Esophagus squamous epithelium (tissue), 5 donors: ENCODE measurements at places on chromosomes 4 and X. TPM values are rescaled to one million over a fixed set of nuclear protein-coding genes. Genes with fewer than 3 reads are reported as not detected.

Gene SLC25A4
- total RNA-seq, result 12.4 TPM

Gene SSX4B
- not detected for total RNA-seq

Gene CD40LG
- 0.67 TPM for total RNA-seq

Gene L1CAM
- 0.35 TPM for total RNA-seq

DNA sequence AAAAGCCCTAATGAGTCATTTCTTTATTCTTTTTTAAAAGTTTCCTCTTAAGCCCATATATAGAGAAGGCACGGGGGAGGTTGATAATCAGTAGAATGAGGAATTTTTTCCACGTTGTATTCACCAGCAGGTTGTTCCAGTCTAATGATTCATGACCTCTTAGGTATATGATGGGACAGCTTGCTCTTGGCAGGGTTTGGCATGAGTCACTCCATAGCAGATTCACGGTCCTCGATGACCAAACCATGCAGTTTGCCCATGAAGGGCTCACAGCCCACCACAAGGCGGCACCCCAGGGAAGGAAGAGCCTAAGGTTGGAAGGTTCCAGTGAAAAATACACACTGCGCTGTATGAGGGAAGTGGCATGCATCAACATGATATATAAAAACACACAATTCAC, 623.8 kb upstream of the DIPK2B start:
- DNase-seq, result no peak

Gene SLC10A4
- not detected for total RNA-seq

- no peak for DNase-seq
Observed at GRCh38 chr4:85870298-85871083, 395.5 kb downstream of the ARHGAP24 start.

- DNase-seq, result no peak
Observed at GRCh38 chrX:151488677-151489076, 74.8 kb upstream of the PASD1 start.

Gene SYN1
- not detected for total RNA-seq

GRCh38 chr4:94455081-94455480, 3.3 kb downstream of the PDLIM5 start:
- no peak for DNase-seq

Gene SMIM10L2A
- 0.35 TPM for total RNA-seq

Gene CT45A10
- total RNA-seq, result not detected

Gene PLP1
- total RNA-seq, result 0.88 TPM

Gene STAP1
- total RNA-seq, result 1.7 TPM

GRCh38 chrX:134246282-134246681, 9.3 kb downstream of the CCDC160 start:
- DNase-seq, result no peak

GRCh38 chrX:31483336-31483735, 411.5 kb upstream of the FTHL17 start:
- no peak for DNase-seq

Gene S100G
- total RNA-seq, result not detected

Gene XAGE1A
- total RNA-seq, result not detected

Gene SORCS2
- total RNA-seq, result 1.1 TPM

DNA sequence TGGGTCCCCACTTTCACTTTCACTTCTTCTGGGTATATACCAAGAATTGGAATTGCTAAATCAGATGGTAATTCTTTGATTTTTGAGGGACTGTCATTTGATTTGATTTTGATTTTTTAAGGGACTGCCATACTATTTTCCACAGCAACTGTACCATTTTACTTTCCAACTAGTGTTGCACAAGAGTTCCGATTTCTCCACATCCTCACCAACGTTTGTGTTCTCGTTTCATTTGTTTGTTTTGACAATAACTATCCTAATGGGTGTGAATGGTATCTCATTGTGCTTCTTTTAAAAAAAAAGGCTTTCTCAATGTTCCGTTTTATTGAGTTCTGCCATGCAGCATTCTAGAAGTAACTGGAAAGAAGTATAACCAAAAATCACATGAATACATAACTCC, 62.6 kb downstream of the C4orf46 start:
- DNase-seq, result no peak

DNA sequence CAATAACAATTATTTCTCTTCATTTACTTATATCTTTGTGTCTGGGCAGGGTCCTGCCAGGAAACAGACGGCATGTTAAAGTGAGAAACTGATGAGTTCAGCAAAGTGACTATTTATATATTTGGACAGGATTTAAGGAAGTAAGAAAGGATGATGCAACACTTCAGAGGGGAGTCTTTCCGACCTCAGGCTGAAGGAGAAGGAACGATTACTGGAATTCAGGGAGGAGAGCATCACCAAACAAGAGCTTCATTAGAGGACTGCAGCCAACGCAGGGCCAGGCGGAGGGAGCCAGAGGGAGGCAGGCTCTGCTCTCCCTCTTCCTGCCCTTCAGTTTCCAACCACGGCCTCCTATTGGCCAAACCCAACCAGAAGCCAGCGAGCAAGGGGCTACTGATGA, 1.5 kb upstream of the TLR7 start:
- no peak for DNase-seq

Gene WDFY3
- 40.0 TPM for total RNA-seq

DNA sequence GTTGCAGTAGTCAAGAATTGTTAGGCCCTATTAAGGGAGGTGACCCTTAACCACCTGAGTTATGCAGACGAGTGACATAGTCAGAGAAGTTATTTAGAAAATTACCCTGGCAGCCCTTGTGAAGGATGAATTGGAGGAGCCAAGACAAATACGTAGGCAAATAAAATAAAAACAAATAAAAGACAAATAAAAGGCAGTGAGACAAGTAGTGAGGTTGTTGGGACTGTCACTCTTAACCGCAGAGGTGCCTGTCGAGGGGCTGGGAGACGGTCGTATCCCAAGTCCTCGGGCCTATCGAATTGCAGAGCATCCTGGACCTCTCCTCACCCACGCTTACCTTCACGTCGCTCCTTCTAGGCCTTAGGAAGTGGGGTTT, 58.0 kb upstream of the ZC4H2 start:
- no peak for DNase-seq

DNA sequence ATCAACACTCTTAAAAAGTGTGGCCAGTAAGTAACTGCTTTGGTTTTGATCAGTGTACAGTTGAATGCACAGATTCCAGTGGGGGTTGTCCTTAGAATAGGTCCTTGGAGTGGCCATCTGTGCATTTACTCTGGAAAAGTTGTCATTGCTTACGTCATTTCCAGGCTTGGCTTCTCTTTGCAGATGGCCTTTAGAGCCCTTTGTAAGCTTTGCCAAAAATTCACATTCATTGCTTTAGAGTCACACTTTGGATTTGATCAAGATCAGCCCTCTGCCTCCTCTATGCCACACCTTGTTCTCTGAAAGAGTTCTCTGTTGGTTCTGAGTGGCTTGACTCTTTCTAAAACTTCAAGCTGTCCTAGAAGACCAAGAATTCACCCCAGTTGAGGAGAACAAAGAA, 83.9 kb downstream of the MAMLD1 start:
- DNase-seq, result no peak

- no peak for DNase-seq
Observed at GRCh38 chr4:8410641-8411271, 29.8 kb downstream of the ACOX3 start.

Gene COMMD8
- 13.3 TPM for total RNA-seq

Gene BMPR1B
- total RNA-seq, result not detected

Gene SLC10A6
- 23.9 TPM for total RNA-seq

- no peak for DNase-seq
Observed at GRCh38 chrX:64885850-64886249, 90.4 kb downstream of the ZC4H2 start.

DNA sequence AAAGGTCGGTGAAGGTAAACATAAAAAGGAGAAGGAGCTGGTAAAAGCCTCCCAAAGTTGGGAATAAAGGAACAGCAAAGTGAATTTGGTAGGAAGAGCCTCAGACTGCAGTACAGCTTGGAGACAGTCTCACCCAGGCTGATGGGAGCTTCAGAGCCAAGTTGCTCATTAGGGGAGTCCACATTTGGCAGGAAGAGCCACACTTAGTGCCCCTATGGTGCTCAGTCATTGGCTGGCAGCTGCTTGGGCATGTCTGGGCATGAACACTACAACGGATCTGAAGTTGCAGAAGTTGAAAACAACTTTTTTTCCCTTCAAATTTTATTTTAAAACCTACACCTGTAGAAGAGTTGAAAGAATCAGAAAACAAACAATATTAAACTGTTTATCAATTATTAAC, 2497.3 kb downstream of the ARAP2 start:
- DNase-seq, result no peak

Gene SLC6A8
- 27.5 TPM for total RNA-seq

Gene STEEP1
- total RNA-seq, result 14.8 TPM

Gene CT45A9
- total RNA-seq, result not detected

Gene HAUS7
- total RNA-seq, result 12.0 TPM

GRCh38 chr4:102525097-102525496, 23.9 kb downstream of the NFKB1 start:
- DNase-seq, result no peak

- DNase-seq, result no peak
Observed at GRCh38 chr4:108941904-108942430, 179.1 kb upstream of the ETNPPL start.
